ENCODE measurements at places on chromosomes 16 and 17.

- DNase-seq = no peak
These were observed 21.5 kb upstream of the CCL5 start for GRCh38 chr17:35901631-35902175.

- DNase-seq = no peak
These were observed 1849.3 kb downstream of the TP53TG3F start for GRCh38 chr16:35308674-35309073.

GRCh38 chr16:27633721-27634120, 83.8 kb downstream of the KATNIP start:
- DNase-seq = no peak

GRCh38 chr17:72268431-72268830, 147.6 kb downstream of the SOX9 start:
- no peak for DNase-seq

DNA sequence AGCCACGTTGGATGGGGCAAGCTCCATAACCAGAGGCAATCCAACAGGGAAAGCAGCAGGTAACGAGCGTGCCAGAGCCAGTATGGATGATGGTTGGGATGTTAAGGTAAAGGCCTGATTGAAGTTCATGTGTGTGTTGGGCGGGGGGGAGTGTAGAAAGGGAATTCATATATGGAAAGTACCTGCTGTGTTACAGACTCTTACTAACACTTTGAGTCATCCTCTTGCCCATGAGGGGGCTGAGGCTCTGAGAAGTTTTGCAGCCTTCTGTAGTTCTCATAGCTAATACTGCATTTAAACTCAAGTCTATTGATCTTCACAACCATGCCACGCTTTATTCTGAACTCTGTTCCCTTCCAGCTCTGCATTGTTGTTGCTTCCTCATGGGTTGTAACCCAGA, 28.5 kb downstream of the SYCE1L start:
- no peak for DNase-seq

DNA sequence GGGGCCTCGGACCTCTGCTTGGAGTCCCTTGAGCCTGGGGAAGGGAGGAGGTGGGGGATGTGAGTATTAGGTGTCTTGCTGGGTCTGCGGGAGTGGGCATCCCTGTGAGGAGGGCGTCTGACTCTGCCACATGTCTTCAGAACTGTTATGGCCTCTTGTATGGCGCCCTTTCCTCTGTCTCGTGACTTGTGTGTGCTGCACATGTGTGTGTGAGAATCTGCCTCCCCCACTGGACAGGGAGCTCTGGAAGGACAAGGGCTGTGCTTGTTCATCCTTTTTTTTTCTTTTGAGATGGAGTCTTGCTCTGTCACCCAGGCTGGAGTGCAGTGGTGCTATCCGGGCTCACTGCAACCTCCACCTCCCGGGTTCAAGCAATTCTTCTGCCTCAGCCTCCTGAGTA, 33.4 kb downstream of the ARHGAP23 start:
- no peak for DNase-seq

DNA sequence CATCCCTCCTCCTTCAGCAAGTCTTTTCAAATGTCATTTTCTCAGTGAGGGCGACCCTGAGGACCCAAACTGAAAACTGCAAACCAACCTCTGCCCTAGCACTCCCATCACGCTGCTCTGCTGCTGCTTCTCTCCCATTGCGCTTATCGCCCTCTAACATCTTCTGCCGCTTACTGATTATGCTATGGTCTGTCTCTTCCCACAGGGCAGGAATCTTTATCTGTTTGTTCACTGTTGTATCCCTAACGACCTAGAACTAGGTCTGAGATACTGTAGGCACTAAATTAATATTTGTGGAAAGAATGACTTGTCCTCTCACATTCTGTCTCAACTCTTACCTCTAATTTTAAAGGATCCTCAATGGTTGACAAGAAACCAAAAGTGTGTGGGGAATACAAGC, 12.5 kb downstream of the ZSCAN32 start:
- no peak for DNase-seq

GRCh38 chr17:27776882-27777624, 23.3 kb downstream of the NOS2 start:
- no peak for DNase-seq

DNA sequence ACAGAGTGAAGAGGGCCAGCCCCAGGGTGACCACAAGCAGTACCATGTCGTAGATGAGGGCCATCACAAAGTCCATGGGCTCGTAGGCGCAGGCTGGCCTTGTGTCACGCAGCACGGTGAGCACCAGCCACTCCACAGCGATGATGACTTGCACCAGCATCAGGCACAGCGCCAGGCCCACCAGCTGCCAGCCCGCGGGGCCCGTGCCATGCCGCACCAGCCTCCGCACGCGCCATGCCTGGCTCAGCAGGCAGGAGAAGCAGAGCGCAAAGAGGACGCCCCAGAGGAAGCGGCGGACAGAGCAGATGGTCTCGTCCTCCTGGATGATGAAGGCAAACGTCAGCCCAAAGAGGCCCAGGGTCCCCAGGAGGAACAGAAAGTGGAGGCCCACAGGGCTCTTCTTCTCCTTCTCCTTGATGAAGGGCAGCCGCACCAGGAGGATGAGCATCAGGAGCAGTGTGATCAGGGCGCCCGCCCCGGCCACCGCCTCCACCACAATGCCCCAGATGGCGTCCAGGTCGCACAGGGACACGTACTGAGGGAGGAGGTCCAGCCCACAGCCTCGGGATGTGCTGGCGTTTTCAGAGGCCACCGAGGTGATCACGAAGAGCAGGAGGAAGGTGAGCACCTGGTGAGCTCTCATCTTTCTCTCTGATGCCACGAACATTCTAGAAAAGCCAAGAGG, 12.3 kb downstream of the GPRC5B start:
- DNase-seq = peak; percentile 70

DNA sequence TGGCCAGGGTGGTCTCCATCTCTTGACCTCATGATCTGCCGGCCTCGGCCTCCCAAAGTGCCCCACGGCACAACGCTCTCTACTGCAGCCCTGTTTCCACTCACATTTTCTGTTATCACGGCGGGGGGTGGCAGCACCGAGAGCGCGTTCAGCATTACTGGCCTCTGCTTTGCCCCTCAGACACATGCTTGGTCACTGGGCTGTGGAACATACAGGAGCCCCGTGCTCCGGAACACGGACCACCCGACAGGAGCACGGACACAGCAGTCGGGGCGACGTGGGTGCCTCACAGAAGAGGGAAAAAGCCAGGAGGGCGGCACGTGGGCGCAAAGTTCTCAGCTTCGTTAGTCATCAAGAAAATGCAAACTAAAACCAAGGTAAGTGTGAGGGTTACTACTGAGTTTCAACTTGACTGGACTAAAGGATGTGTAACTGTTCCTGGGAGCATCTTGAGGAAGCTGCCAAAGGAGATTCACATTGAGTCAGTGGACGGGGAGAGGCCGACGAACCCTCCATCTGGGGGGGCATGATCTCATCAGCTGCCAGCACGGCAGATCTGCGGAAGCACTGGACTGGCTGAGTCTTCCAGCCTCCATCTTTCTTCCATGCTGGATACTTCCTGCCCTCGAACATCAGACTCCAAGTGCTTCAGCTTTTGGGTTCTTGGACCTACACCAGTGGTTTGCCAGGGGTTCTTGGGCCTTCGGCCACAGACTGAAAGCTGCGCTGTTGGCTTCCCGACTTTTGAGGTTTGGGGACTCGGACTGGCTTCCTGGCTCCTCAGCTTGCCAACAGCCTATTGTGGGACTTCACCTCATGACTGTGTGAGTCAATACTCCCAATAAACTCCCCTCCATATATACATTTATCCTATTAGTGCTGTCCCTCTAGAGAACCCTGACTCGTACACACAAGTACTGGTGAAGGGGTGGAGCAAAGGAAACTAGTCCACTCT, 106.8 kb downstream of the ZNF778 start:
- DNase-seq = no peak

- DNase-seq = peak; percentile 94
These were observed at the start of gene SMIM5 for GRCh38 chr17:75632863-75633485. SMIM5 (plus strand) TSS chr17:75633434; CDS start chr17:75640202, 6,768 bp downstream.

- no peak for DNase-seq
These were observed 2.3 kb upstream of the ABCA10 start for GRCh38 chr17:69230939-69231338.

- DNase-seq = no peak
These were observed 460.2 kb upstream of the C16orf82 start for GRCh38 chr16:26606381-26607150.

- no peak for DNase-seq
These were observed 3.1 kb downstream of the RNF227 start for GRCh38 chr17:7912927-7913524.

GRCh38 chr16:58318391-58318790, 23.6 kb upstream of the PRSS54 start:
- DNase-seq = no peak

GRCh38 chr17:73291260-73291801, 20.5 kb downstream of the CDC42EP4 start:
- DNase-seq = no peak

DNA sequence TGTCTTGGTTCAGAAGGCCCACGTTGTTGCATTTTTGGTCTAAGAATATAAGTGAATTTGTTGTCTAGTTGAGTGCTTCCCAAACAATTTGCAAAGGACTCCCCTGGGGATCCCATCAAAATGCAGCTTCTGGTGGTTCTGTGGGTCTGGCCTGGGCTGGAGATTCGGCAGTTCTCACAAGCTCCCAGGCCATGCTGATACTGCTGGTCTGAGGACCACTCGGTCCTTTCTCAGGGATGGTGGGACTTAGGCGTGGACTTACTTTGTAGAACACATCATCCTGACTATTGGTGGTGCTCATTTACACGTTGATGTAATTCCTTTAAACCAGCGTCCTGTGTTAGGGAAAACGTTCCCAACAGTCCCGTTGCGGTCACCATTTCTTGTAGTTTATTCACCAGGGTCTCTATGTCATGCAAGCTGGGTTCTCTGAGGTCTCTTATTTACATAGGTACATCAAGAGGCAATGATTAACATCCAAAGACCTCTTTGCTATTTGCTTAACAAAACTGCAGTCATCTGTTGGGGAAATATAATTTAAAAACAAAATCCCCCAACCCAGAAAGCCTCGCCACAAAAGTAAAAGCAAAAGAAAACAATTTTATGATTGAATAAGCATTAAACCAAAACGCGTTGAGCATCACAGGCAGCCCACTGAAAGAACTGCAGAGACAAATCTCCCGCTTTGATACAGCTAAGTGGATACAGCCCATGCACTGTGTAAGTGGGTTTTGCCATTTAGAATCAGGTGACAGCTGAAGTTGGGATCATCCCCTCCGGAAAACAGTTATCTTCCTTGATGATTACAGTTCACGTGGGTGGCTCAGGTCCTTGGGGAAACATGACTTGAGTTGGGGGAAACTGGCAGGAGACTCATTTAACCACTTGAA, 39.0 kb upstream of the SEC14L1 start:
- no peak for DNase-seq
